ENCODE measurements at places on chromosomes 5 and 9.

DNA sequence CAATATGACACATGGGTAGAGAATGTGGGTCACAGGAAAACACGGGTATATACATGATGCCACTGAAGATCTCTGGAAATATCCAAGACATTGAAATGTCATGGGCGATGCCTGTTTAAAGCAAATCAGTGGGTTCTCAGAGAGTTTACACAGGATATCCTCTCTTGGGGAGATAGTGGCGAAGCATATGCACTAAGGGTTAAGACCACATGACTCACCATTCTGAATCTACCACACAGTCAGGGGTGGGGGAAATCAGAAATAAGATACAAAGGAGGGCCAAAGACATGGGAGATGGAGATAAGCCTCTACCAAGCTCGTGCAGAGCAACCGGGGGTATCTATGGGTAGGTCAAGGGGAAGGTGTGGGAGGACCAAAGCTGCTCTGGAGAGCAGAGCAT, 58.8 kb downstream of the SH3PXD2B start:
- no peak for DNase-seq

- DNase-seq = no peak
Observed at GRCh38 chr9:119526698-119527097, 157.5 kb upstream of the BRINP1 start.

GRCh38 chr5:107384256-107384655, 286.5 kb downstream of the EFNA5 start:
- no peak for DNase-seq

GRCh38 chr5:73640861-73641320, 14.9 kb downstream of the ARHGEF28 start:
- DNase-seq = no peak

DNA sequence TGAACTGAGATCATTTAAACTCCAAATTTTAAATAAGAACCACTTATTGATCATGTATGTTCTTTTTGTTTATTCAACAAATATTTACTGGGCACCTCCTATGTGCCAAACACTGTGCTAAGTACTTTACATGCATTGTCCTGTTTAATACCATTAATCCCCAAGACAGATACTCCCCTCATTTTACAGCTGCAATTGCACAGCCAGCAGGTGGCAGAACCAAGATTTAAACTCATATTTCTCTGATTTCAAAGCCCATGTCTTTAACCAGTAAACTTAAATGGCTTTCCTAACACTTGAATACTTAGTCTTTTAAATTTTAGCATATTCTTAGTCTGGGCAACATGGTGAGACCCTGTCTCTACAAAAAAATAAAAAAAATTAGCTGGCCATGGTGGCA, 43.4 kb upstream of the KIAA1958 start:
- peak; percentile 16 for DNase-seq

- DNase-seq = no peak
Observed at GRCh38 chr9:75072895-75073294, 15.1 kb downstream of the NMRK1 start.

DNA sequence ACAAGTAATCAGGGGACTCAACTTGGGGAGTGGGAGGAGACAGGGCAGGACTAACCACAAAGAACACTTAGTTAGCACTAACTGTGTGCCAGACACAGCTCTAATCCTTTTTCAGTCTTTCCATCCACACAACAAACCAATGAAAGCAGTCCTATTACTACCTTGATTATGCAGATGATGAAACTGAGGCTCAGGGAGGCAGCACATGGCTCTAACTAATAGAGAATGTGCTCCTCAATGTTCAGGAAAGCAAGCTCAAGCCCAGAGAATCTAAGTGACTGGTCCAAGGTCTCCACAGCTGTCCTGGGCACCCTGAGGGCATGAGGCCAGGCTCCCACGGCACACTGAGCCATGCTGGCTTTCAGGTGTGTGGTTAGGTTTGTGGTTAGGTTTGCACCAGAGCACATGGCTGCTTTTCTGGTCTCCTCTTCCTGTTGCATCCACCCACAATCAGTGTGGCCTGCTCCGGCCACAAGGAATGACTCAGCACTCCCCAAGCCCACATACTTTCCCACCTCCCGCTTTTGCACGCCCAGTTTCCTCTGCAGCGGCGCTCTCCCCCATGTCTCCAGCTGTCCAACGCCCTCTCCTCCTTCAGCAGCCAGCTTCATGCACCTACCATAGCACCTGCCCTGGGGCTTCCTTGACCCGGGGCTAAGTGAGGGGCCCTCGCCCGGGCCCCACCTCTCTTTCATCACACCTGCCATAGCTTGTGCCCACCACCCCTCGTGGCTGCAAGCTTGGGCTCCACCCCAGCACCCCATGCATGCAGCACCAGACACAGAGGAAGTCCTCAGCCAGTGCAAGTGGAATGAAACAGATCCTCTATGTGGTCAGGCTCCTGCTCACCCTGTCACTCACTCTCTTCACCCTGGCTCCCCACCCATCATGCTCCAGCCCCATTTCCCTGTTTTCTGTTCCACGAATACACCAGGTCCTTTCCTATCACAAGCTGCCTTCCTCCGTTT, 133.1 kb downstream of the GABBR2 start:
- DNase-seq = no peak

DNA sequence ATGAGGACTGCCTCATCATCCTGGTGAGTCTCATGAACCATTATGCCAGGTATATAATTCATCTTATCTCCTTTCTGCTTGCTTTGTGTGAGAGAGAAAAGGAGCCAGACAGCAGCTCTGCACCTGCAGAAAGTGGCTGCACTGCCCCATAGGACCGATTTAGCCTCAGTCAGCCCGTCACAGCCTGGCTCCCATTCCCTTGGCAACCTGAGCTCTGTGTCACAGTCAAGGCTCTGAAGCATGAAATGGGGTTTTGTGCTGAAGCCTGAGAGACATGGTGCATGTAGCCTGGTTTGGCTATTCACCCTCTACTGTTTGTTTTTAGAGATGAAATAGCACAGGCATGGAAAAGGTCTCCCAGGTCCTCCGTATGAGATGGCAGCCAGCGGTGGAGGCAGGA, 198.3 kb downstream of the KCTD16 start:
- DNase-seq = no peak

- DNase-seq = no peak
Observed at GRCh38 chr5:96529559-96529958, 96.5 kb upstream of the PCSK1 start.

GRCh38 chr9:102295188-102295587, 556.7 kb upstream of the GRIN3A start:
- no peak for DNase-seq

GRCh38 chr5:38598994-38599617, 42.7 kb upstream of the LIFR start:
- no peak for DNase-seq

GRCh38 chr9:92616199-92616641, 53.7 kb downstream of the IPPK start:
- DNase-seq = no peak

GRCh38 chr9:7258688-7259396, 501.1 kb downstream of the KDM4C start:
- no peak for DNase-seq

DNA sequence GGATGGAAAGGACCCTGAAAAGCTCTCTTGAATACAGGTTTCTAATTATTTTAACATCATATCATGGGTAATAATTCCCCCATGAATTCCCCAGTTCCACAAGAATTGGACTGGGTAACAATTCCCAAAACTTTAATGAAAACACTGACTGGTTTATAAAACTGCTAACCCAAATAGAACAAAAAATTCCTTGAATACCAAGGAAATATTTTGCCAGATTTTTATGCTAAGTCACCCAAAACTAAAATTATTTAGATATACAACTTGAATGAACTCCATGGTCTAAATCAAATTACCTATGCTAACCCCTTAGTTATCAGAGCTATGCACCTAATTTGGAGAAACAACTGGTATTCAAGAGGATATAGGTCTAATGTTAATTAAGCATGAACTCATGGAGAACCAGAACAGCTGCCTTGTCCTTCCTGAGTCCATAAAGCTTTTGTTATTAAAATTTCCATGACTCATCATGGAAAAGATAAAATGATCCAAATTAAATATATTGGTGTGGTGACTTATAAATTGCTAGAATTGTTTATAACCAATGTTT, 164.9 kb upstream of the TUT7 start:
- DNase-seq = no peak

DNA sequence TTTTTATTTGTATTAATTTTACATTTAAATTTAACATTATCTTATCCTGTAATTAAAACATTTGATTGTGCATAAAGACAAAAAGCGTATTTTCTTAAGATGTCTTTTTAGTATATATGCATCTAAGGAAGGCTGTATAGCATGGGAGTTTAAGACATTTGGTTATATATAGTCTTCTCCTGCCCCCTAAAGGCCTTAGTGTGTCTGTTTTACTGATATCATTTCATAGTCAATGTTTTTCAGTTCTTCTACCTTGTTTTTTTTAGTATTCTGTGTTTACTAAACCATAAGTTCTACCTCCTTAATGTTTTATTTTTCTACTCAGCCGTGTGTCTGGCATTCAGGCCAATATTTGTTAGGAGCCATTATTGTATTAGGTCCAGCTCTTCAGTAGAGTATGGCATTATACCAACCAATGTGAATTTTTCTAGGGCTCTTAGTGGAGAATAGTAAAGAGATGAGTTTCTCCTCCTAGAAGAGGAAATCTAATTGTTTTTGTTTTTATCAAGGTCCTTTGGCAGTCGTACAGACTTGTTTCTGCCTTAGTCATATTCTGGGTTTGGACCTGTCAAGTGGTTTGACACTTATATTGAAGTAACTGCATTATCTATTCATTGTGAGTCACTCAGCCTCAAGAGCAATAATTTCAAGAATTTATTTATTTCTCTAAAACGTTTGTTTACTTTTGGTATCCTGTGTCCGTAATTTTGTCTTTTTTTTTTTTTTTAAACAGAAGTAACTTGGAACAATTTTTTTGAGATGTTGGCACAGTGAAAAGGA, 74.8 kb downstream of the SLF1 start:
- peak; percentile 6 for DNase-seq

DNA sequence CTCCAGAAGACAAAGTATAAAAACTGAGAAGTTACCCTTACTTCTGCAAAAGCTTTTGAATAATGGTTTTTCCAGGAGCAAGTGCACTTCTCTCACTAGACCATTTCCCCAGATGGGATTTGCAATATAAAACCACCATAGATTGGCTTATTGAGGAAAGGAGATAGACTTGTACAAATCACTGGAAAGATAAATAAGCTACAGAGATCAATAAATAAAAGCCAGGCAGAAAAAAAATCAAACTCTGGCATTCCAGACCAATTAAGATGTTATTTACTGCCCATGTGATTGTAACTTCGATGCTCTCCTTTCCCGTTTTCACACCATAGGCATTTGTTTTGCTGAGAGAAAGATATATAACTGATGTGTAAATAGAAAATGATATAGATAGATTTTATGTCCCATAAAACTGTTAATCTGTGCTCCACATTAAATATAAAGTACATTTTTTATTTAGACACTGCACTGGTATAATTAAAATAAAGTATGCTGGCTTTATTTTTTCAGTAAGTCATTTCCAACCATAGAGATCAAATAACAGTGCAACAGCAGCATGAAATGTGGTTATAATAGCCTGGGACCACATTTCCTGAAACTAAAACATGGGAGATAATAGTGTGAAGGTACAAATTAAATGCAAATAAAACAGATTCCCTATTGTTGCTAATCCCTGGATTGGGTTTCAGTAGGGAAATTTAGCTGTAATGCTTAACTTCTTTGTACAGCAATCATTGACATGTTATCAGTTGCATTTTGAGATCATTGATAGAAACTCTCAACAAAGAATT, 177.7 kb downstream of the NR2F1-AS1 start:
- no peak for DNase-seq

DNA sequence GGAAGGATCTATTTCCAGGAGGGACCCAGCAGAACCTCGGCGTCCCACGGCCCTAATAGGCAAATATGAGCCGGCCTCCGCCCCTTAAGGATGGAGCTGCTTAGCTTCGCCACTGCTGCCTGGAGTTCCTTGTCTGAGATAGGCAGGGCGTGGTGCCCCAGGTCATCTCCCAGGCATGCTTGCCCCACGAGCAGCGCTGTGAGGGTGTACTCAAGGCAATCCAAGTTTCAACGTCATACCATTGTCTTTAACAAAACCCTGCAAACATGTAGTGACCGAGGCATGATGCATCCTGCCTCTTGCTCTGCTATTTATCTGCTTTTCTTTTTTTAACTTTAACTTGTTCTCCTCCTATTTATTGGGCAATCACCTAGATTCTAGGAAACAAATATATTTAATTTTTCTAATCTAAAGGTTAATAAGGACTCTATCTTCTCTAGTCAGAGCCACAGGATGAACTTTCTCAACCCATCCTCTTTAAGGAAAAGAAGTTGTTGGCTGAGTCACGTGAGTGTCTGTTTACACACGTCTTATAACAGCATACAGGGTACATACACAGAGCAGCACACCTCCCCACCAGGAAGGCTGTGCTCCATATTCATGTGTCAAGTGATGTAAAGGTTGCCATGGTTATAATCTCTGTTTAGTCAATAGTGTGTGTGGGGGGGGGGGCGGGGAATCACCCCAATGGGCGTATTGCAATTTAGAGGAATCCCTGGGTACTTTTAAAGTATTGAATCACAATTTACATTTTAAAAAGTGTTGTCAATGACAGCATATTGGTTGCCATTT, 27.3 kb upstream of the ZSWIM6 start:
- no peak for DNase-seq

- no peak for DNase-seq
Observed at GRCh38 chr5:37121465-37121864, 127.7 kb downstream of the CPLANE1 start.

GRCh38 chr5:6112125-6112524, 266.2 kb downstream of the MED10 start:
- no peak for DNase-seq

- DNase-seq = no peak
Observed at GRCh38 chr5:79396265-79396664, 117.7 kb downstream of the HOMER1 start.

DNA sequence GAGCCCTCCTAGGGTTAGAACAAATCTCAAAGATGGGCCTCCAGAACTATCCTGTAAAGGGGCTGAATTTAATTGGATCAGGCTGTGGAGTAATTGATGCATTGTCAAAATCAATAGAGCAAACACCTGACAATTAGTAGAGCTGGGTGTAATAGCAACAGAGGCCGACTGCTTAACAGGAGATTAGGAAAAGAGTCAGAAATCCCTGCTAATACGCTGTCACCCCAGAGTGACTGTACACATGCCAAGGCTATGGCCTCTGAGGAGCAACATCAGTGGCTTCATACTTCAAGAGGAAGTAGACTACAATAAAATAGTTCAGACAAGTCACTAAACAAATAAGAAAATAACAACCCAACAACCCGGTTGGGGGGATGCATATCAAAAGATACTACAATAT, 18.7 kb upstream of the GRPEL2 start:
- no peak for DNase-seq

- no peak for DNase-seq
Observed at GRCh38 chr5:31663519-31663918, 24.6 kb downstream of the PDZD2 start.

DNA sequence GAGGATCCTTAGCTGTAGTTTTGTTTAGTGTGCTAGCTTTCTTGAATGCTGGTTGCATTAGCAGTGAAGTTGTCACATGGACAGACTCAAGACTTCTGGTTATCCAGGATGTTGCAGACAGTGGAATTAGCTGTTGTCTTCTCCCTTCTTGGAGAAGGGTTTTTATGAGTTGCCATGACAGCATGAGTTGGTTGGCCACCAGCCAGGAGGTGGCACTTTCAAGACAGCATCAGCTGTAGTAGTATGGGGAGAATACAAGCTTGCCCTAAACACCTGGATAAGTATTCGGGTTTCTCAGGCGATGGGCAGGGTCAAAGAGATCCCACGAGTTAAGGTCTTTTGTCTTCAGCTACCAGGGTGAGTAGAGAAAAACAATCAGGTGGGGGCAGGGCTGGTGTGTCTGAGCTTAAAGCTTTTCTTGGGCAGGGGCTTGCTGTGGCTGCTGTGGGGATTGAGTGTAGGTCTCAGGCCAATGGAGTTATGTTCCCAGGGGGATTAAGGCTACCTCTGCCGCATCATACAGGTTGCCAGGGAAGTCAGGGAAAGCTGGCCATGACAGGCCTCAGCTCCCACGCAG, 7.7 kb upstream of the C5orf47 start:
- DNase-seq = no peak
